ENCODE measurements at places on chromosomes 12 and 14. TPM values are rescaled to one million over a fixed set of nuclear protein-coding genes. Genes with fewer than 3 reads are reported as not detected.

Gene LRP1-AS
- 0.41 TPM for polyA plus RNA-seq

Gene MOAP1
- polyA plus RNA-seq = 25.9 TPM

Gene ARMH4
- 7.7 TPM for polyA plus RNA-seq

Gene CDKN3
- 28.6 TPM for polyA plus RNA-seq

Gene TEAD4
- 69.5 TPM for polyA plus RNA-seq

Gene TSPAN8
- polyA plus RNA-seq = 1.5 TPM

Gene SERPINA3
- 0.12 TPM for polyA plus RNA-seq

Gene GPRC5A
- polyA plus RNA-seq = 2.1 TPM

Gene CLEC6A
- polyA plus RNA-seq = not detected

Gene RPAP3
- polyA plus RNA-seq = 34.5 TPM

Gene RNF41
- 40.5 TPM for polyA plus RNA-seq

Gene BIN2
- 1.8 TPM for polyA plus RNA-seq

Gene PLD4
- 2.9 TPM for polyA plus RNA-seq

Gene KRT82
- polyA plus RNA-seq = not detected

Gene TAS2R42
- not detected for polyA plus RNA-seq

Gene NEUROD4
- not detected for polyA plus RNA-seq

Gene KCNC2
- 0.18 TPM for polyA plus RNA-seq

Measured in muscle of arm (tissue), 14 donors.